ENCODE measurements at places on chromosomes 12 and 14.
A peak's percentile ranks its signal among the peaks of the same experiment; 100 is the strongest.

DNA sequence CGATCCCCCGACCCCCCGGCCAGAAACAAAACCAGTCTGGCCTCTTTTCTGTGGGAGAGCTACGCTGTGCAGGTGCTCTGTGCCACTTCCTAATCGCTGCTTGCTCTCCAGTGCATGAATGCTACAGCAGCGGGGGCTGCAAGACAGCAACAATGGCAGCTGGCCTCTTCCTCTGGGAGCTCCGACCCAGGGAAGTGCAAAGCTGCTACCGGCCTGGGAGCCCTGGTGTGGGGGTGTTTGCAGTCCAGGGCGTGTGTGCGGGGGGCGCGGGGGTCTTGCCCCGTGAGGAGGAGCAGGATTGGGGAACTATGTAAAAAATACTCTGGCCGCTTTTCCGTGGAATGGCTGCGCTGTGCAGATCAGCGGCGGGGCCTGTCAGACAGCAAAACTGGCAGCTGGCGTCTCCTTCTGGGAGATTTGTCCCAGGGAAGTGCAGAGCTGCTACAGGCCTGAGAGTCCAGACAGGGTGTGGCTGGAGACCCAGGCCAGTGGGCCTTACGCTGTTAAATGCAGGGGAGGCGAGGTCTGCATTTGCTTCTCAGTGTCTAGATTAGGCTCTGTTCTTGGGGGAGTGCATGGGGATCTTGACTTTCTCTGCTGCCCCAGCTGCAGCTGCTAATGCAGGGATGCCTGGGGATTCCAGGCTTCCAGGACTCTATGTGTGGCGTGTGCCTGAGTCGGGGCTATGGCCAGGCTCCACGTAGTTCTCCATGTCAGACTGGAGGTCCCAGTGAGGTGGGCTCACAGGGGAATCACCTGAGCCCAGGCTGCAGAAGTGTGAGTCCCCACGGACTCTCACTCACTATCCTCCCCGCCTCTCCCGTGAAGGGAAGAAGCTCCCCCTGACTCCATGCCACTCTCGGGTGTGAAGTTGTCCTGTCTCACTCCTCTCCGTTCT, 344.5 kb downstream of the AEBP2 start:
- no peak for DNase-seq

DNA sequence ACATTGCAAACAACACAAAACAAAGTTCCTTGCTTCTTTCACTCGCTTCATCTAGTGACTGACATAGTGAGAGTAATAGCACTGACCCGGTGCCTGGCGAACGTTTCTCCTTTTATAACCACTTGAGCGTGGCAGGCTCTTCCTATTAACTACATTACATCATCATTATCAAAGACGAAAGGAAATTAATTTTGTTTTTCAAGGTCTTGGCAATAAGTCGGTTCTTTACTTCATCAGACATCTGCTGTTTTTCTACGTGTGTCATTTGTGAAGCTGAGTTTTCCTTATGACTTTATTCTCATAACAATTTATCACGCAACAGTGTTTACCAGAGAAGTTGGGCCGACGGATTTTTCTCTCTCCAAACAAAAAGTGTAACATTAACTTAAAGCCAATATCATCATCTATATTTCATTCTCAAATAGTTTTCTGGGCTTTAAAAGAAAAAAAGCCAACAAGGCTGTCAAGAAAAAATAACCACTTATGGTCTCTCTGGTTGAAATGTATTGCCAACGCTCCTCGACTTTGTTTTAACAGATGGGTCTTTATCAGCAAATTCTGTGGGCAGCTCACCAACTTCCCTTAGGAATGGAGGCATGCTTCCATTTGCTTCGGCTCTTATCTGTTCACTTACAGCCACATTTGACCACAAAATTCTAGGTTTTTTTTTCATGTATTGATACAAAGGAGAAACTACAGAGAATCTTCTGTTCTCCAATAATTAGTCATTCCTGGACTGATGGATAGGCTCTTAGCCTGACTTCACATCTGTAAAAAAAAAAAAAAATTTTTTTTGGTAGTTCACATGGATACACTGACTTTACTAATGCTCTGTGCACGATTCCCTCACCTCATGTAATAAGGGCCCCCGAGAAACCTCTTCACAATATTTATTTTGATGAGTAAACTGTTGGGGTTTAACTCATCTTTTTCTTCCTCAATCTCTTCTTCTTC, 97.1 kb upstream of the CDKN3 start:
- no peak for DNase-seq

DNA sequence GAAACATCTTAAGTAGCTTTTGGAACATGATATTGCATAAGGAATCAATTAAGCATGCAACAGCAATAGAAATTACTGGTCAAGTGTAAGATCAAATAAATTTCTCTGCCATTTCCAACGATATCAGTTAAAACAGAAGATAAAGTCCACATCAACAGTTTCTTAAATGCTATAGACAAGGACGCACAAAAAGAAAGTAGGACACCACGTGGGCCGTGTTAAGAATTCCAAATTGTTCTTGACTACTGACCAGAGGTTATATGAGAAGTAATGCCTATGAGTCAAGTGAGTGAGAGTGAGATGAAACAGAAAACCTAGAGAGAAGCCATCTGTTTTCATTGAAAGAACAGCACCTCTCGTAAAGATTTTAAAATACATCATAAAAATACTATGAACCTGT, 318.2 kb downstream of the TMEM117 start:
- no peak for DNase-seq

GRCh38 chr12:53053218-53054111, 3.6 kb downstream of the TNS2 start:
- DNase-seq = peak; percentile 63

GRCh38 chr12:94616203-94616729, 34.1 kb downstream of the TMCC3 start:
- no peak for DNase-seq

DNA sequence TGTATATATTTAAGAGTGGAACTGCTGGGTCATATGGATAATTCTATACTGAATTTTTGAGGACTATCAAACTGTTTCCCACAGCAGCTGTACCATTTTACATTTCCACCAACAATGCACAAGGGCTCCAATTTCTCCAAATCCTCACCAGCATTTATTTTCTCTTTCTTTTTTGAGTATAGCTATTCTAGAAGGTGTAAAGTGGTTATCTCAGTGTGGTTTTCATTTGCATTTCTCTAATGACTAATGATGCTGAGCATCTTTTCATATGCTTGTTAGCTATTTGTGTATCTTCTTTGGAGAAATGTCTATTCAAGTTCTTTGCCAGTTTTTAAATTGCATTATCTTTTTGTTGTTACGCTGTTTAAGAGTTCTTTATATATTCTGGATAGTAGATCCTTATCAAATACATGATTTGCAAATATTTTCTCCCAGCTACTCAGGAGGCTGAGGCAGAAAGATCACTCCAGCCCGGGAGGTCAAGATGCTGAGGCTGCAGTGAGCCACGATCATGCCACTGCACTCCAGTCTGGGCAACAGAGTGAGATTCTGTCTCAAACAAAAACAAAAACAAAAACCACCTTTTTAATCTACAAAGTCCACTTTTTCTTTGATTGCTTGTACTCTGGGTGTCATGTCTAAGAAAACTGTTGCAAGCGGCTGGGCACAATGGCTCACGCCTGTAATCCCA, 32.8 kb downstream of the GTF2A1 start:
- no peak for DNase-seq

DNA sequence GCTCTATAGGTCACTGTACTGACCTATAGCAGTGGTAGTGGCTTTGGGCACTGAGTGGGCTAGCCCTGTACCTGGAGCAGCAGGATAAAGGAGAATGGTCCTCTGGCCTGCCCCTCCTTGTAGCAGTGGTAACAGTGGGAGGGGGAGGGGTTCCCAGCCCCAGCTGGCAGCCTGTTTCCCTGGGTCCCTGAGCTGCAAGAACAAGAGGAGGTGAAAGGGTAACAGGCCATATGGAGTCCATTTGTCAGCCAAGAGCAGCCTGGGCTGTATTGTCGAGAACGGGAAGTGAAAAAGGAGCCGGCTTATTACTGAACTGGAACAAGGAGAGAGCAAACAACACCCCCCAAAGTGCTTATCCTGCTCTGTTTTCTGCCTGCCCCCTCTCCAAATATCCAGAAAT, 73.8 kb upstream of the SRSF5 start:
- DNase-seq = no peak

GRCh38 chr12:8549381-8549780, 8.7 kb upstream of the CLEC4E start:
- DNase-seq = no peak

DNA sequence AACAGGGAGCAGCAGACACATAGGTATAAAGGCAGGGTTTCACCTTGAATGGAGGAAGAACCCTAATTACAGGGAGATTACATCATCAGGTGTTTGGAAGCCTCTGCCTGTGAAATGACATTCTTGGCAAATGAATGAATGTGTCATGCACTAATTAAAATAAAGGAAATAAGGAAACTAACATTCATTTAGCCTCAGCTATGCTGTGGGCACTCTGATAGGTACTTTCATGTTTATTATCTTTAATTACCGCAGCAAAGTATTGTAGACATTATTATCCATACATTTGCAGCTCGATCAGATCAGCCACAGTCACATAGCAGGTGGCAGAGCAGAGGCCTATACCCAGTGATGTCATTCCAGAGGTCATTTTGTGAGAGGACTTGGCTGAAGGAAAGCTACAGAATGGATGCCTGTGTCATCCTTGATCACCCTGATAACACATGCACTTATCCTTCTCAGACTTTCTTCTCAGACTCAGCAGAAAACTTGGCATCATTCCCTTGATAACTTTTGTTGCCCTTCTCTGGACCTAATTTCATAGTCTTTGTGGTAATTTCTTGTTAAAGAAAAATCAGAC, 18.4 kb downstream of the ZNF664 start:
- no peak for DNase-seq

- DNase-seq = no peak
Observed at GRCh38 chr12:46271863-46272262, 3.0 kb upstream of the SLC38A1 start.

DNA sequence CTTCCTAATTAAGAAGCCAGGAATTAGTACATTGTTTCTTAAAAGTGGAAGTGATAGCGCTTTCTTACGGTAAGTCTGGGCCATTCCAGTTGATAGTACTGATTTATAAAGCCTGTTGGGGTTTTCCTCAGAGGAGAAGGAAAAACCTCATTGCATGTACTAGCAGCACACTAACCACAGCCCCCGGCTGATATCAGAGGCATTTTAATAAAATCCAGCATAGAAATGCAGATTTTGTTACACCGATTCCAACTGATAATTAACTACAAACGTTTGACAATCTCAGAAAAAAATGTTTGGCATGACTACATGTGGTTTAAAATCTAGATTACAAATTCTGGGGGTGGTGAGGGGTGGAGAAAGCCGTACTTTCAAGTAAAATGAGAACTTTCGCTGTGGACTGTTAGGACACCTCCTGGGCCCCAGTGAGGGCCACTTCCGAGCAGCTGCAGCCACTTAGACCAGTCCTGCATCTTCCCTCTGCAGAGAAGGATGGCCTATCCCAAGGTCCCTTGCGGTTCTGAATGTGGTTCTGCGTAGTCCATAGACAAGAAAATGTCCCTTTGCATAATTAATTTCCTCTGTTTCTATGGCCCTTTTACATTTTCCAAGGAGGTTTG, 374.4 kb downstream of the NUAK1 start:
- no peak for DNase-seq

DNA sequence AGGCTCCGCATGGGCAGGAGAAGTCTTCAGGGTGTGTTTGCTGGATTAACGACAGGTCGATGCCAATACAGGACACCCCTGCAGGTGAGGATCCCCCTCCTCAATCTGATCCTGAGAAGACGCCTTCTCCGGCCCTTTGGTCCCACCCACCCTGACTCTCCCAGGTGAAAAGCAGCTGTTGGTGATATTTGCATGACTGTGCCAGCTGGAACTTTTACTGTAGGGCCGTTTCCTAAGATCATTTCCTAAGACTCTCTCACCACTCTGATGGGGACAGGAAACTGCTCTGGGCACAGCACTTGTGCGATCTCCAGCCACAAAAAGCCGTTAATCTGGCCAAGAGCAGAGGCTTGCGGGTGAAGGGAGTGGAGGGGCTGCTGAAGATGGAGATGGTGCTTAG, 16.8 kb upstream of the EIF5 start:
- no peak for DNase-seq

GRCh38 chr14:50997712-50998111, 53.4 kb upstream of the PYGL start:
- no peak for DNase-seq

DNA sequence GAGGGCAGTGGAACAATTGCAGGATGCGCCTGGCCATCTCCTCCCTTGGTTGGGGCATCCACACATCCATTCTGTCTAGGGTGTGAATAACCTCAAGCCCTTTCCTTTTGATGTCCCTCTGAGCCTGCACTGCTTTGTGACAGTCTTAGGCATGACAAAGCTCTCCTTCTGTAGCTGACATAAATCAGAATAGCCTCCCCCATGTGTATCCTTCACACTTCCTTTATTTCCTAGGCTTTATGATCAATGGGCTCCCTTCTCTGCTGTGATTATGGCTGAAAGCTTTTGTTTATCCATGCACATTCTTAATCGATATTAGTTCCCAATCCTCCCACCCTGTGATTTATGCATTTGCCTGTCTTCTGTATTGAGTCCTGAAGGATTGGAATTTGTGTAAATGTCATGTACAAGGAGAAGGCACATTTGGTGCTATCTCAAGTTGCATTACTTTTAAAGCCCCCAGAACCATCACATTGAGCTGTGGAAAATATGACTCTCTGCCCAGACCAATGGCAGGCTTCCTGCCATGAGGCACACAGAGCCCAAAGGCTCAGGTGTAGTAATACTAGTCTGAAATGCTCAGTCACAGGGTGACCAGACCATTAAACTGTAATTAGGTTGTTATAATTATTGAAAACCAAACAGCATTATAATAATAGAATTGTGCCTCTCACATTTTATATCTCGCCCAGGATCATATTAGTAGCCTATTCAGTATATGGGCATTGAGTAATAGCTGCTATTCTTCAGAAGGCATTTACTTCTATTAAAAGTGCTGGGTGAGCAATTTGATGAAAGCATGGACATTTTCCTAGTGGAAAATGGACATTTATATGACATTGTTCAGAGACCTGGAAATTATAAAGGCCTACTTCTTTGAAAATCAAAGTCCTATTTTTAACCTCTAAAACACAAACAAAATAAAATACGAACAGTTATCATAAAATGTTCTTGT, 14.0 kb downstream of the EMP1 start:
- no peak for DNase-seq

- DNase-seq = no peak
Observed at GRCh38 chr14:94119071-94119470, 8.5 kb downstream of the IFI27 start.

GRCh38 chr12:38736821-38737220, 168.6 kb downstream of the CPNE8 start:
- DNase-seq = no peak

DNA sequence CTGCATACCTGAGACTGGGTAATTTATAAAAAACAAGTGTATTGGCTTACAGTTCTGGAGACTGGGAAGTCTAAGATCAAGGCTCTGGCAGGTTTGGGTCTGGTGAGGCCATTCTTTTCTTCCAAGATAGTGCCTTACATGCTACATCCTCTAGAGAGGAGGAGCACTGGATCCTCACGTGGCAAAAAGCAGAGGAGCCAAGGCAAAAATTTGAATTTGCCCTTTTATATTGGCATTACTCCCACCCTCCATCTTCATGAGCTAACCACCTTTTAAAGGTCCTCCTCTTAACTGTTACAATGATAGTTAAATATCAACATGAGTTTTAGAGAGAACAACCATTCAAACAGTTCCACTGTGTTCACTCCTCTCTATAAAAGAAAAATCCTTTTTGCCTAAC, 286.3 kb upstream of the SEL1L start:
- DNase-seq = no peak

GRCh38 chr12:26939192-26939832, 1.0 kb downstream of the FGFR1OP2 start:
- no peak for DNase-seq
